ENCODE measurements at places on chromosomes 6 and 20. TPM values are rescaled to one million over a fixed set of nuclear protein-coding genes. Genes with fewer than 3 reads are reported as not detected.

The PABPC1L gene
- total RNA-seq = 14.1 TPM

The PPP1R16B gene
- under 0.01 TPM for total RNA-seq

The CUTA gene
- total RNA-seq = 147 TPM

The IMPG1 gene
- total RNA-seq = not detected

The HSPA12B gene
- total RNA-seq = 5.1 TPM

The TRDN gene
- total RNA-seq = not detected

The HLA-DQB1 gene
- not detected for total RNA-seq

The SLC24A3 gene
- total RNA-seq = not detected

The STMND1 gene
- total RNA-seq = not detected

The GSTA3 gene
- not detected for total RNA-seq

The PAK5 gene
- total RNA-seq = under 0.01 TPM

The HDGFL1 gene
- not detected for total RNA-seq

The RTN4IP1 gene
- 13.1 TPM for total RNA-seq

The ADGRF4 gene
- under 0.01 TPM for total RNA-seq

The NKX2-2 gene
- not detected for total RNA-seq
